ENCODE measurements at places on chromosomes 2 and 18.

GRCh38 chr18:63444580-63444979 is 22.3 kb upstream of the VPS4B start:
- no peak for DNase-seq

DNA sequence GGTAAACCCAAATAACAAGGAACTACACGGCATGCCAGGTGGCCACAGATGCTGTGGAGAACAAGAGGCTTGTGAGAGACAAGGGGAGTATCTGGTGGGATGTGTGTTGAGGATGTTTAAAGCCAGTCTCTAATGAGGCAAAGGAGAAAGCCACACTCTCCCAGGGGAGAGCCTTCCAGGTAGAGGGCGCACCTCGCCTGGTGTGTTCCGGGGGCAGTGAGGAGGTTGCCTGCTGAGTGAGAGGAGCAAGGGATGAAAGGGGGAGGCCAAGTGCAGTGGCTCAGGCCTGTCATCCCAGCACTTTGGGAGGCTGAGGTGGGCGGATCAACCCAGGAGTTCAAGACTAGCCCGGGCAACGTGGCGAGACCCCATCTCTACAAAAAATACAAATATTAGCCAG is 16.2 kb downstream of the SAG start:
- no peak for DNase-seq

- no peak for DNase-seq
Measured at GRCh38 chr18:79856119-79857007, 58.6 kb downstream of the KCNG2 start.

GRCh38 chr2:48319863-48320262 is 210.1 kb upstream of the STON1 start:
- DNase-seq = no peak

GRCh38 chr2:45195916-45196315 is 186.7 kb upstream of the SIX2 start:
- no peak for DNase-seq

DNA sequence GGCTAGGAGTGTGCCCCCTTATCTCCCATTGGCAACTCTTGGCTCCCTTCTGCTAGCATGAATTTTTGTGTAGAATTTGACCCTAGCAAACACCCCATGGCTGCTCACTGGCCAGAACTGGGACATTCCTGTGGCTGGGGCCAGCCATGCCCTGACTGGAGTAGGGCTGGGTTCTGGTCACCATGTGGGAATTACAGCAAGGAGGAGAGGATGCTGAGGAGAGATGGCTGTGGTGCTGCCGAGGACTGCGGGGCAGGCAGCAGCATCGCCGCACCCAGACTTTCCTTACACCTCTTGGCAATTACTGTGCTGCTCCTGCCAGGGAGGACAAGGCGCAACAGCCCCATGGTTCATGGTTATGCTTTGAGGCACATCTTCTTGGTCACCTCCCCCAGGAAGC is 12.7 kb downstream of the KCNF1 start:
- no peak for DNase-seq

DNA sequence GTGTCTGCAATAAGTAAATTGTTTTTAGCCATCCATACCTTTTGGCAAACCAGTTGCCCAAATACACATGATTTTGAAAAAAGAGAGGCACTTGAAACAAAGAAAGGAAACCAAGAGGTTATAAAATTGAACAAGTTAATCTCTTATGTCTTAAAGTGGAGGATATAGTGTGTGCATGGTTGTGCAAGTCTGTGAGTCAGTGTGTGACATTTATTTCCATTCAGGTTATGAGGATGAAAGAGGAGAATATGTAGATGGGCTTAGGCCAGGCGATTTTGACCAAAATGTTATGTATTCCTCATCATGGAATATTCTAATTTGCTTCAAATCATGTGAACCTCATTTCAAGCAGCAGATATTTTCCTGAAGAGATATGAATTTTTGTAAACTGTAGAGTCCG is 123.3 kb downstream of the SETBP1 start:
- DNase-seq = no peak

Data from NCI-H2081 (cell line).